ENCODE measurements at places on chromosomes 12 and 14.

DNA sequence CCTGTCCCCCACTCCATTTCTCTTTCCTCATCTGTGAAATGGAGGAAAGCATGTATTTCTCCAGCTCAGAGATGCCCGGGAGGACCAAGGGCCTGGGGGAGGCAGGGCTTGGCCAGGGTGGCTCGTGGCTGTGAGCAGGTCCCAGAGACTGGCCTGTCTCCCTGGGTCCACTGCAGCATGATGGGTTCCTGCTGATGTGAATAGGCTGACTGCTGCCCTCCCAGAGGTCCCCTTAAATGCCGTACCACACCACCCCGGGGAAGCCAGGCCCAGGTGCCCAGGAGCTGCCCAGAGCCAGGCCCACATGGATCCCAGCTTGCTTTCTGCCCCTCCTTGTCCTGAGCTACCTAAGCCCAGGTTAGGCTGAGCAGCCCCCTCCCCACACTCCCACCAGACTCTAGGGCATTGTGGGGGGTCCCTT is 158.2 kb upstream of the C14orf180 start:
- no peak for DNase-seq

- peak; percentile 15 for DNase-seq
These were observed 74.7 kb downstream of the TRIM9 start for GRCh38 chr14:51020024-51020710.

GRCh38 chr12:122563361-122563760 is 36.3 kb downstream of the KNTC1 start:
- DNase-seq: no peak

DNA sequence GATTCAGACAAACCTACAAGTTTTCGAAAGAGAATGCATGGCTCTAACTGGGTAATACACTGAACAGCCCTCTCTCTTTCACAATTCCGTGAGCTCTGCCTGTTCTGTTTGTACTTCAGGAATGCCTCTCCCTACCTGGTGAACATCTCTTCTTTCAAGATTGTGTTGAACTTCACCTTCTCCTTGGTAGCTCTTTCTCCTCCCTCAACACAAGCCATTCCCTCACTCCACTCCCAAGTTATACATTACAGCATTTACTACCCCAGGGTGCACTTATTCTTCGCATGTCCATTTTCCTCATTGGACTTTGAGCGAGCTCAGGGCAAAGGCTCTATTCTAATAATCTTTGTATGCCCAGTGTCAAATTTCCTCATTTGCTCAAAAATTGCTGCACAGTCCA is 28.3 kb downstream of the NRDE2 start:
- no peak for DNase-seq

GRCh38 chr12:82359115-82359478 is 768 bp downstream of the METTL25 start:
- peak; percentile 6 for DNase-seq

DNA sequence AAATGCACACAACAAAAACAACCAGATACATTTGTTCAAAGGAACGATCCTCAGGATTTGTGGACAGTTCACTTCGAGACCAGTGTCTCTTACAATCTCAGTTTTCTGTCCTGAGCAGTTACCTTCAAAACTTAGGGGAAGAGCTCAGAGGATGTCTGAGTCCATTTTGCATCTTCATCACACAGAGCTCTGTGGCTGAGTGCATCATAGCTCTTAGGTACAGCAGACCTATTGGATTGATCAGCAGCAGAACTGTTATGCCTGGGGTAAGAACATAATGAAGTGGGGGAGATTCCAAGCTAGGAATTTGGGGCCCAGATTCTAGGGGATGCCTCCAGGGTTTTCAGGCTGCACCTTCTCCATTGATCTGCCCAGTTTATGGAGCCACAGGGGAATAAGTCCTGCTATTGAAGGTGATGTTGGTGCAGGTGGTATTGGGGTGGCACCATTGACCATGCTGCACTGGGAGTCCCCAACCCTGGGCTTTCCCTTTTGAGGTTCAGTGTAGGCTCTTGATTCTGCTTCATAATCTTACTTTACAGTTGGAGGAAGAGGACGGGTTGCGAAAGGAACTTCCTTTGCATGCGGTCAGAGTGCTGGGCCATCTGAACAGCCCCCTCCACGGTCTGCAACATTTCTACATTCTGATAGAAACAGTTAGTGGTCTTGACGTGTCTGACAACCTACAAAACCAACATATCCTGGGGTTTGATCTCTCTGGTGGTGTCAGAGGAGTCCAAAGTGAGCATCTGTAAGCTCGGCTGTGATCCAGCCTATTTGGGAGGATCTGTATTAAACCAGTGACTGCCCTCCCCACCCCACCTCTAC is 112.8 kb downstream of the CHST11 start:
- DNase-seq: no peak

DNA sequence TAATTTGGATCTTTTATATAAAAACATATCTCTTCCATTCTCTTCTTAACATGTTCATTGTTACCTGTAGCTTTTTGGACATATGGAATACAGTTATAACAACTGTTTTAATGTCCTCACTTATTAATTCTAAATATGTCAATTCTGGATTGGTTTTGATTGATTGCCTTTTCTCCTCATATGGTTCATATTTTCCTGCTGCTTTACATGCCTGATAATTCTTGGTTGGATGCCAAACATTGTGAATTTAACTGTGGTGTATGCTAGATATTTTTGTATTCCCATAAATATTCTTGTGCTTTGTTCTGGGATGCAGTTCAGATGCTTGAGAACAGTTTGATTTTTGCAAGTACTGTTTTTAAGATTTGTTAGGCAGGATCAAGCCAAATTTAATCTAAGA is 10.8 kb downstream of the C14orf132 start:
- DNase-seq: no peak

DNA sequence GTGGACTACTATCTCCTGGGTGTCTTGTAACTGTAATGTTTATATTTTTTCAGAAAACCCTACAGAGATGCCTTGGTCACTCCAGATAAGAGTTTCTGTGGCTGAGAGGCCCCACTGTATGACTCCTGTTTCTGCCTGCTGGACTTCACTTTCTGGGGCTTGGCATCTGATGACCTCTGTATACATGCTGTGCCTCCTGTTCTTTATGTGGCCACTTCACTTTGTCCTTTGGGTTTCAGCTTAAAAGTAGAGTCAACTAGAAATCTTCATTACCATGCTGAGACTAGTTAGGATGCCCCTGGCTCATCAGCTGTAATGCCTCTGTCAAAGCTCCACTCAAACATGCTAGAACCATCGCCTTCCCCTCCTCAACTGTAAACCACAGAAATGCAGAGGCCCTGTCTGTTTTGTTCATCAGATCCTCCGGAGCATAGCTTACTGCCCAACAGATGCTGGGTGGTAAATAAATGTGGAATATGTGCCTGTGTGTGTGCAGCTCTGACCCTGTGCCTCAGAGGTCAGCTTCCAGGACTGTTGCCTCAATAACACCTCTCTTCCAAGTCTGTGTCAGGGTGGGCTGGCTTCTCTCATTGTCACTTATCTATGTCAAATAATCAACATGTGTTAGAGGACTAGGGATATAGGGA is 25.5 kb downstream of the ZNF664 start:
- no peak for DNase-seq

GRCh38 chr12:47837190-47838171 is 17.8 kb upstream of the HDAC7 start:
- DNase-seq: peak; percentile 78

DNA sequence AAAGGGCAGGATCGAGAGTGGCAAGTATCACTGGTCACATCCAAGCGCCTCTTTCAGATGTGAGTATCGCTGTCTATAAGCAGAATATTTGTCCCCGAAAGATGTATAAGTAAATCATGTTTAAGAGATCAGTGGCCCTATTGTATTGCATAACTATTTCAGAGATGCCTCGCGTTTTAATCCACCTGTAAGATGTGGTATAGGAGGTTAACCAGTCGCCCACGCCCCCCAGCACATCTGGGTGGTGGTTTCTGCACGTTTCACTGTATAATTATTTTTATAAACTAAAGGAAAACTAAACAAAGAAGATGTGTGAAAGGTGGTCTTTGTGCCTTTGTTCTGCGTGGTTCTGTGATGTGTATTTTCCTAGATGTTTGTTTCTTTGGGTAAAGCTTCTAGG is 28.9 kb downstream of the RIMBP2 start:
- DNase-seq: no peak

DNA sequence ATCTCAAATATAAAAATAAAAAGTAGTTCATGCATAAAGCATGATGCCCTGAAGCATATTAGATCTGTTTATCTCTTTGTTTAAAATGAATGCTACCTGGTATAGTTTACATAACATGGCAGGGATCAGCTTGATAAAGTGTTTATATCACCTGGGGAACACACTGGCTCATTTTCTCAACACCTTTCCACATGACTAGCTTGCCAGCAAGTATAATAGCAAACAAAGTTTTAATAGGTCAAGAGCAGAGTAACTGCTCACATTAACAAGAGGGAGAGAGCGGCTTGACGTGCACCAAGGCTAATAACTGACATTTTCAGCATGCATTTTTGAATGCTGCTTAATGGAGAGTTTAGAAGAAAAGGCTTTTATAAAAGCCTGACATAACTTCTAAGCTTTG is 246.4 kb downstream of the EGLN3 start:
- no peak for DNase-seq

DNA sequence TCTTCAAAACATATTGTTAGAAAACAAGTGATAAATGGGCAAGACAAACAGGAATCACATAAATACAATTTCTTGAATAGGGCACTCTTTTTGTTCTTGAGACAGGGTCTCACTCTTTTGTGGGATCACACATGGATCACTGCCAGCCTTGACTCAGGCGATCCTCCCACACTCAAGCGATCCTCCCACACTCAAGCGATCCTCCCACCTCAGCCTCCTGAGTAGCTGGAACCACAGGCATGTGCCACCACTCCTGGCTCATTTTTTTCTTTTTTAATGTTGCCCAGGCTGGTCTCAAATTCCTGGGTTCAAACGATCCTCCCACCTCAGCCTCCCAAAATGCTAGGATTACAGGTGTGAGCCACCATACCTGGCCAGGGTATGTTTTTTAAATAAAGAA is 57.4 kb downstream of the ATP2B1 start:
- DNase-seq: no peak

DNA sequence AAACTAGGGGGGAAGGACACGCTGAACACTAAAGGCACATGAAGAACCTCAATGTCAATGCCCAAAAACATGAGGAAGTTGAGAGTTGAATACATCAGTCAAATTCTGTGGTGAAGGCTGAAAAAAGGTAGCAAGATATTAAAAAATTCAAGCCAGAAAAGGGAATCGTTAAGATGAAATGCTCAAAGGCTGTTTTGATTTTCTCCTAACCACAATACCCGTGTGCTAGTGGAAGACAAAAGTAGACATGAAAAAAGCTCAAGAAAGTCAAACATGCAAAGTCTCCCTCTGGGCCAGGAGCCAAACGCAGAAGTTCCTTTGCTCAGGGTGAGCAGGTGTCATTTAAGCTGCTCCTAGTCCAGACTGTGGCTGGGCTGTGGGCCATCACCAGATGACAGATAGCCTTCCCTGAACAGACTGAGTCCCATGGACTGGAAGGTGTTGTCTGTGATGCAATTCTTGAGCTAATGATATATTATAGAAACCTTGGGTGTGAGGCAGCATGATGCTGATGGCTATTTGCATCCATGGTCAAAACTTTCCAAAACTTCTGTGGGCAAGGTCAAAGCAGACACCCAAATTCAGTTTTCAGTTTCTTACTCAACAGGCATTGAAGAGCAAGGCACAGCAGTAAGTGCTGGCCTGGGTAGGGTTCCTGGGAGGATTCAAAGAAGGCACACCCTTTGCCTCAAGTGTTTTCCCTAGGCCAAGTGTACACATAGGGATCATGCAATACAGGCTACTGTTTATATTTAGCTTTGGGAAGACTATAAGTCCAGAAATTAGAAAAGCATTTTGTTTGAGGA is 81.6 kb downstream of the MYRFL start:
- DNase-seq: no peak

DNA sequence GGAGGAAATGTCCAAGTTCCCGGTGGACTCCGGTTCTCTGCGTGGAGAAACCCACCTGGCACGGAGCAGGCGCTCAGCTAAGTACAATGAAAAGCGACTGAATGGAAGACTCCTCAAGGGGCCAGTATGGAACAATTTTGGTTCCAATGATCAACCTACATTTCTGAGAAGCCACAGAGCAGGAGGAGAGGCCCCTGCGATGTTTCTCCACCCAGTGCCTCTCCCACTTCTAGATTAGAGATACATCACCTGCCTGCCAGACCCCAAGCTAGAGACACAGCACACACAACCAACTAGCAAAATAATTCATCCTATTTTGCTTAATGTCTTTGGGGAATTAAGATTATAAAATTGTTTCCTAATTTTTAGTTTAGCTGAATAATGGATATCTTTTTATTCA is 38.8 kb downstream of the ATG14 start:
- DNase-seq: no peak

DNA sequence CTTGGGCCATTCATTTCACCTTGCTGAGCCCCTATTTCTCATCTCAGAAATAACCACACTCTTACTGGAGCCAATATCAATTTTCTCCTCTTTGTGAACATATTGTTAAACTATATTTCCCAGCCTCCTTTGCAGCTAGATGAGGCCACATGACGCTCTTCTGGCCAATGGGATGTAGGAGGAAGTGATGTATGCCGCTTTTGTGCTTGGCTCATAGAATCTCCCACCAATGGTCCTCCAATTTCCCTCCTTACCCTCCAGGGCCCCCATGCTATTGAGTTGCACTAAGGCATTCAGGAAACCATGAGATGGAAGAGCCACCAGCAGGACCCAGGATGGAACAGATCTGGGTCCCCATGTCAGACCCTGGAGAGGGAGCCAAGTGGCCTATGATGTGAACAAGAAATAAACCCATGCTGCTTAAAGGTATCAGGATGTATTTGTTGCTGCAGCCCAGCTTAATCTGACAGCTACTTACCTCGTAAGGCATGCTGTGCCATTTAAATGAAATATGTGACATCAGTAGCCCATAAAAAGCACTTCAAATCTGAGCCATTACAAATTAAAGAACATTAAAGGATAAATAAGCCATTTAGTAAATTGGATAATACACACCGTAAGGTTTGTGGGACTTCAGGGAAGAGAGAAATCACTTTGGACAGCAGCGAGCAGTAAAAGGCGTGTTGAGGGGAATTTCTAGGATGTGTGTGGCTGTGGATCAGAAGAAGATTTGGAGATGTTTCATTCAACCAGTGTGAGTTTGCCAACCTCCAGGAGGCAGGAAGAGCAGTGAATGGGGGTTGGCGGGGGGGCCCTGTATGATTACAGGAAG is 24.4 kb upstream of the BDKRB2 start:
- no peak for DNase-seq

DNA sequence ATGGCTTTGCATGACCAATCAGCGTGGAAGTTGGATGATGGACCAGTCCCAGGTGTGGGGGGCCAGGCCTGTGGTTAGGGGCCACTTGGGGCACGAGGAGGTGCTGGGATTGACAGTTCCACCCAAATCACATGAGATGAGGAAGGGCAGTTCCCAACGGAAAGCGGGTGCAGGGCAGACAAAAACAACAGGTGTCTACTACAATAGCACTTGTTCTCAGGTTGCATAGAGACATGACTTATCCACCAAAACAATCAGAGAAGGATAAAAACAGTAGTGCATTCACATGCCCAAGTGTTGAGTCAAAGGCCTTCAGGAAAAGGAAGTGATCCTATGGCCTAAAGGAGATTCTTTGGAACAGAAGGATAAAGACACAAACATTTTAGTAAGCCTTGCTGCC is 14.6 kb upstream of the EIF2B2 start:
- DNase-seq: peak; percentile 92

GRCh38 chr12:47774663-47775062 is 1.6 kb downstream of the SLC48A1 start:
- DNase-seq: no peak
